Glomerular endothelial cell (primary cell): ENCODE measurements at places on chromosomes 11 and 22.

DNA sequence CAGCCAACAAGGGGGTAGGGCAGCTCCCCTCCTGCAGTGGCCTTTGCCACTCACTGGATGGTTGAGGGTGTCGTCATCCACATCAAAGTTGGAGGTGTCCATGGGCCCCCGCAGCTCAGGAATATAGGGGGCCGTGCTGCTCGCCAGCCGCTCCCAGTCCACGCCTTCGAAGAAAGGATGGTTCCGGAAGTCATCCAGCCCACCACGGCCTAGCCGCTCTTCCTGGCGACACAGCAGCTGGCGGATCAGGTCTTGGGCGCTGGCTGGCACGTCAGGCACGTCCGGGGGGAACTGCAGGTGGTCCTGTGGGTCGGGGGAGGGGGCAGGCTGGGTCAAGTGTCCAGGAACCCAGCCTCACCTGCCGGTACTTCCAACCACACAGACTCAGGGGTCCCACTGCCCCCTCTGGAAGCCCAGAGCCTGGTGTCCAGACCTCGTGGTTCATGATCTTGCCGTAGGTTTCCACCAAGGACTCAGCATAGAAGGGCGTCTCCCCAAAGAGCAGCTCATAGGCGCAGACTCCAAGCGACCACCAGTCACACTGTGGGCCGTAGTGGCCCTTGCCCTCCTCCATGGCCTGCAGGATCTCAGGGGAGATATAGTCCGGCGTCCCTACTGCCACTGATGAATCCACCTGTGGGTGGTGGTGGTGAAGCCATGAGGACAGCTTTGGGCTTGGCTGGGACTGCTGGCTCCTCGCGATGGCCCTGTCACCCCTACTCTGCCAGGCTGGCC is 5.7 kb downstream of the CDC42BPG start:
- DNase-seq = no peak

GRCh38 chr11:17392872-17393271 is 4.4 kb upstream of the KCNJ11 start:
- no peak for DNase-seq

DNA sequence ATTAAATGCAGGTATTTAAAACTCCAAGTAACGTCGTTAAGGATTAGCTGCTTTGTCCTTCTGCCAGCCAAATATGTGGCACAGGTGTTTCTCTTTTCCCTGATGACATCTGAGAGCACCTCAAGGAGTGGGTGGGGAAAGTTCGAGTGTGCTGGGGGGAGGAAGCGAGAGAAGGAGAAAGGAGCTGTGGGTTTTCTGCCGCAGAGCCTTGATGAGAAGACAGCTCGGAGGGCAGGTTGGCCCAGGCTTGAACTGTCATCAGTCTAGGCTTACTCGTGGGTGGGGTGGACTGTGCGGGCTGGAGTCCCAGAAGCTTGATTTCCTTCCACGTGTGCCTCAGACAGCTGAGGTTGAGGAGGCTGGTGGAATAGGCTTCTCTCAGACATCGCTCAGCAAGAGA is 15.2 kb upstream of the SORL1-AS1 start:
- DNase-seq = no peak

GRCh38 chr22:44399906-44400762 is 87.4 kb upstream of the SHISAL1 start:
- no peak for DNase-seq

DNA sequence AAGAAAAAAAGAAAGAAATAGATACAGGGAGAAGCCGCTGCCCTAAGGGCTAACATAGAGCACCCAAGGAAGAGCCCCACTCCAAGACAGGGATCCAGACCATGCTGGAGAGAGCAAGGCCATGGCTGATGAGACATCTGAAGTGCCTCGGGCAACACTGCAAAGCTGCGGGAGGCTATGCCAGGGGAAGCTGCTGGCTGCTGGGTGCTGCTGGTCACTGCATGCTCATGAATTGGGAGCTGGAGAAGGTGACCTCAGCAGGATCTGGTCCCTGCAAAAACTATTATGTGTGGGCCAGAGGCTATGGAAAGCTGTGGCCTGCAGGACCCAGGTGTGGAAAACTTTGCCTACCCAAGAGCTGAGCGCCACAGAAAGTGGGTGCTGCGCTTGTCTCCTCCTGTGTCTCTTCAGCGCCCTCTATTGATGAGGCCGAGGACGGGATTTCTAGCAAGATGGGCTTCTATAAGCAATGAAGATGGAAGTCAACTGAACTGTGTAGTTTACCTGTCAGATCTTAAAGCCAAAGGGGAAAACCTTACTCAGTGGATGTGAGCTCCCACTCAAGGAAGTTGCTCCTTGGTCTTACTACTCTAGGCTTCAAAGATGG is 17.3 kb upstream of the SLC29A2 start:
- DNase-seq = no peak

DNA sequence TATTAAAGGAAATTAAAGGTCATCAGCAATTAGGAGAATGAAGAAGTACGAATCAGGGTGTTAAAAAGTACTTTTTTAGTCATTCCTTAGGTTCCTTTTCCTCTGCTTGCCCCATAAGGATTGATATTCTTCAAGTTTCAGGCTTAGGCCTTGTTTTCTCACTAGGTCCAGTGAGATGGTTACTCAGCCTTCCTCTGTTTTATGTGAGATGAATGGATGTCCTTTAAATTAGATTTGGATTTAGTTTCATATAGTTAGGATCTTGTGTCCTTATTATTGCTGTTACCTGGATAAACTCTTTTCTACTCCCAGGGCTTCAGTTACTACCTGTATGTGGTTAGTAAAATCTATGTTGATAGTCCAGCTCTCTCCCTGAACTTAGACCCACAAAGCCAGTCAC is 29.2 kb downstream of the FAR1 start:
- DNase-seq = no peak

GRCh38 chr11:14380947-14381561 is 22.1 kb upstream of the RRAS2 start:
- DNase-seq = no peak

DNA sequence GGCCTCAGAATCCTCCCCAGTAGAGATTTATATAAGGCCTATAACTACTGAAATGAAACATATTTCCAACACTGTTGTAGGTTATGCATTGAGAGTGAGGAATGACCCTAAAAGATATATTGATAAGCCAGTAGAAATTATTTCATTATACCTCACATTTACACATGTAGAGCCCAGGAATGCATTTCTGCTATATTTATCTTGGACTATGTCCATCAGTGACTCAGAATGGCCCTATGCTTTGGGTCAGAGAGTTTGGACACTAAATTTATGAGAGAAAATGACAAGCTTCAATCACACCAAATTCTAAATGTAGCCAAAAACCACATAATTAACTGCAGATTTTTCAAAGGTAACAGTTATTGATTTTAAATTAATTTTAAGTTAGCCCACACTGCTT is 761.9 kb downstream of the DLG2 start:
- no peak for DNase-seq

DNA sequence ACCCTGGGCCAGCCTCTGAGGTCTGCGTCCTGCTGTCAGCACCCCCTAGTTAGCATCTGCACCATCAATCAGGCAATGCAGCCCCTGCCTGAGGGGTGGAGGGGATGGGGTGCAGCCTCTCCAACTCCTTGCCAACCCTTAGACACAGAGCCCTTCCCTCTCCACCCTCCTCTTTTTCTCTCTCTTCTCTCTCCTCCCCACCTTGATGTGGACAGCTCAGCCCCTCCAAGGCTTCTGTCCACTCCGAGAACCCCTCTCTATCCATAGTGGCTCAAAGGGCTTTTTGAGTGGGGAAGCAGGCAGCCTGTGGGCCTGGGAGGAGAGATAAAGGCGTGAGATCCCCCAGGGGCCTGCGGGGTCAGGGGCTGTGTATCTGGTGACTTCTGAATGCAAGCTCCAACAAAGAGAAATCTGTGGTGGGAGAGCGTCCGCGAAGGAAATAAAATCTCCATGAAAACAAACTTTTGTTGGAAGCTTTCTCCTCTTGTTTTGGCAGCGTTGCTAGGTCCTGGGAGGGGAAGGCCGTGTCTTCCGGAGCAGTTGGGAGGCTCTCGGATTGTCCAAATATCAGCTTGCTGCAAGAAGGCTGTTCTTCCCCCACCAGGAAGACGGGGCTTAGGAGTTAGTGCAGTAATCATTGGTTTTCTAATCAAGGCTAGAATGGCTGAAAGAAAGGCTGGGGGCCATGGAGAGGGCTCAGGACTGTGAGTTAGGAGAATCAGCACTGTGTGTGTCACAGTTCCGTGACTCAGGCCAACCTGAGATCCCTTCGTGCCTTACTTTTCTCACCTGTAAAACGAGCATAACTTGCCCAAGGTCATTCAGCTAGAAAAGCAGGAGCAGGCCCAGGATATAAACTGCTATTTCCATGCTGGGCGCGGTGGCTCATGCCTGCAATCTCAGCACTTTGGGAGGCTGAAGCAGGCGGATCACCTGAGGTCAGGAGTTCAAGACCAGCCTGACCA is 50.3 kb downstream of the PKNOX2 start:
- no peak for DNase-seq

- DNase-seq = no peak
Measured at GRCh38 chr22:30221121-30221992, 25.2 kb downstream of the LIF start.

DNA sequence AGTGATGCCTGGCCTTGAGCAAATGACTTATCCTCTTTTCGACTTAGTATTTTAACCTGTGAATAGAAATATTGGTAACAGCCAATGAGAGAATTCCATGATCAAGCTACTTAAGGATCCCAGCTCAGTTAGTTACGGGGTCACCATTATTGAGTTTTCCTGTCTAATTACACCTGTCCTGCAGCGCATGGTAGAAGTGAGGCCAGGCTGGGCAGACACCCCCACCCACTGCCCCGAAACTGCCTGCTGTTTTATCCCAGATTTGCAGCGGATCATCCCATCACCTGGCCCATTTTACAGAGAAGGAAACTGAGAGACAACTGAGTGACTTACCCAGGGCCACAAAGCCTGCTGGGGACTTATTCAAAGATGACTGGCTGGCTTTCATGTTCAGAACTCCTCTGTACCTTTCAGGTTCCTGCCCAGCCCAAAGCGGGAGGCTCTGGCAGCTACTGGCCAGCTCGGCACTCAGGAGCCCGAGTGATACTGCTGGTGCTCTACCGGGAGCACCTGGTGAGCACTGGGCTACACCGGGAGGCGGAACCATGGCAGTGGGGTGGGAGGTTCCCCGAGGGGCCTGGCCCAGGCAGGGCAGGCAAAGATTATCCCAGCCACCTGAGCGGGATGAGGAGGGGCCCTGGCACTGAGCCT is 1.4 kb downstream of the MUS81 start:
- DNase-seq = no peak

DNA sequence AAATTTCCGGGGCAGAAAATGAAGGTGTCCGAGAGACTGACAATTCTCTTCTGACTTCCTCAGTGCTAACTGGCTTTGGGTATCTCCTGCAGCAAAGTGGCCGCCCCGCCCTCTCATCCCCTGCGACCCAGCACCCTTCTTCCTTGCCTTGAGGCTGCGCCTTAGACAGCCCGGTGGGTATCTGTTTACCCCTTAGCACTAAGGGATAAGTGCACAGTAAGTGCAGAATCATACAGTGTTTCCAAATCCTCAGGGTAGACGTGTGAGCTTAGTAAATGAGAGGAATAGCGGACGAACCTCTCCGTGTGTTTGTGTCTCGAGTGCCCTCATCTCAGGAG is 368 bp upstream of the CHORDC1 start:
- no peak for DNase-seq

DNA sequence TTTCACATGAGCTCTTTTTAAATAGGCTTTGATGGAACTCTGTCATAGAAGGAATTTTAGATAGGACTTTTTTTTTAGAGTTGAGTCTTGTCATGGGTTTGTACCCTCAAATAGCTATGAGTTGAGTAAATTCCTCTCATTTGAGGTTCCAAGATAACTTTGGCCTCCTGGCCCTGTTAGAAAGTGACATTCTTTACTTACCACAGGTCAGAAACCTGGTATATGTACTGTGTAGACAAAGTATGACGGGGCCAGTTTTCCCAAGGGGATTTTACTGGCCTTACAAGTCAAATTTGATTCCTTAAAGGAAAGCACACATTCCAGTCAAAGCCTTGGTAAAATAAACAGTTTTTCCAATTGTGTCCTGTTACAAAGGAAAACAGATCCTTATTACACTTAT is 729.3 kb upstream of the LUZP2 start:
- no peak for DNase-seq

DNA sequence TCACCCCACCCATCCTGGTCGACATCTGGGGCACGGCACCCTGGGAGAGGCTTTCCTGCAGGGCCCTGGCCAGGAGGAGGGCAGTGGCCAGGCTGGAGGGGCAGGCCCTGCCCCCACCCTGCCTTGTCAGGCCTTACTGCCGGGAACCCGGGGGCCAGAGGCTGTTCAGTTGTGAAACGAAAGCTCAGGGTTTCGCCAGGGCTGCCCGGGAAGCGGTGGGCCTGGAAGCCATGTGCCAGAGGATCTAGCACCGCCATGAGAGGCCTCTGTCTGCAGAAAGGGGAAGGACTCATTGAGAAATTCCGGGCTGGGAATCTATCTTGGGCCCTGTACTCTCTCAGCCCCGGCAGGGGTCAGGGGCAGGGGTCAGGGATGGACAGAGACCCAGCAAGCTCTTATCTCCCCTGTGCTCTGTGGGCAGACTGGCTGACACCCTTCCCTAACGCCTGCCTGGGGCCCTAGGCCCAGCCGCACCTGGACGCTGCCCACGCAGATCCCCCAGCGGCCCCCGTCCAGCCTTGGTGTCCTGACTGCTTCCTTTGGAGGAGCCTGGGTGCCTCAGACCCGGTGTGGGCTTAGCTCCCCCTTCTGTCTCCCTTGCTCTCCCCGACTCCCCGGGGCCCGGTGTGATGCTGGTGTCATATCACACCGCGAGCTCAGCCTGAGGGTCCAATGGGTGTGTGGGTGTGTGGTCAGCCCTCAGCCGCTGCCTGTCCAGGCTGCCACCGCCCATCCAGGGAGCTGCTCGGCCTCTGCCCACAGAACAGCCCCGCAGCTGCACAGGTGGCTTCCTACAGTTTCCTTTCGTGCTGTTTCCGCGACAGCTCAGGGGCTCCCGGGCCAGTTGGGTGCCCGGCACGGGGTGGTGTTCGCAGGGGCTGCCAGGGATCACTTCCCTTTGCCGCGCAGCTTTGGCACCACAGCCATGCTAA is 6.5 kb downstream of the PIM3 start:
- no peak for DNase-seq

DNA sequence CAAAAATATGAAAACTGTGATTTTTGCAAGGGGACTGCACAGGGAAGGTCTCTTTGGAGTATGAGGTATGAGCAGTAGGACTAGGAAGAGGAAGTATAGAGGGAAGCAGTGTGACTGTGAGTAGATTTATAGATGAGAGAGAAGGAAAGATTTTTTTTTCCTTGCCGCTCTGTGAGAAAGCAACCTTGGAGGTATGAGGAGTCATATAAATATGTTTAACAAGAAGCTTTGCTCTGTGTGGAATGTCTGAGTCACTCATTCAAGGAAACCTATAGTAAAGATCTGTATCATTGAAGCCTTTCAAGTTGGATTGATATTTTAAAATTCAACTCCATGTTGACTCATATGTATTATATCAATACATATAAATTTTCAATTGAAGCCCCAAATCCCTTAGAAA is 26.2 kb downstream of the DNHD1 start:
- no peak for DNase-seq

- no peak for DNase-seq
Measured at GRCh38 chr11:11387622-11388305, 34.7 kb upstream of the CSNK2A3 start.

GRCh38 chr11:87879118-87879517 is 296.1 kb downstream of the RAB38 start:
- DNase-seq = no peak
